ENCODE measurements at places on chromosomes 2 and 18.

DNA sequence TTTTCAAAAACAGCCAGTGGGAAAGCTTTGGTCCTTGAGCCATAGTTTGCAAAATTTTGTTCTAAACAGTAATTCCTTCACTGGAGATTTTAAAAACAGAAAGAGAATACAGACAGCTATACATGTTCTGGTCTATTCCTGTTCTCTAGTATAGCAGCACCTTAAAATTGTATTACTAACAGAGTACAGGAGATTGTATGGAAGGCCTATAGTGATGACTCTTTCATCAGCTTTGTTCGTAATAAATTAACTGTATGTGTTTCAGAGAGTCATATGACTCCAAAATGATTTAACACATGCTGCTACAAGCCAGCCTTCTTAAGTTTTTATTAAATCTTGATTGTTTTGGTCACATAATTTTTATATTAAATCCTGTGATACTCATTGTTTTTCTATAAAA lies 1124.6 kb upstream of the FAM98A start:
- H3K4me1 ChIP-seq: no peaks in the 10 kb centered on the region
- no peak for DNase-seq
- H3K36me3 ChIP-seq: no peaks in the 10 kb centered on the region
- H3K27ac ChIP-seq: no peak overlapping the region
- H3K27me3 ChIP-seq: no peaks in the 10 kb centered on the region

DNA sequence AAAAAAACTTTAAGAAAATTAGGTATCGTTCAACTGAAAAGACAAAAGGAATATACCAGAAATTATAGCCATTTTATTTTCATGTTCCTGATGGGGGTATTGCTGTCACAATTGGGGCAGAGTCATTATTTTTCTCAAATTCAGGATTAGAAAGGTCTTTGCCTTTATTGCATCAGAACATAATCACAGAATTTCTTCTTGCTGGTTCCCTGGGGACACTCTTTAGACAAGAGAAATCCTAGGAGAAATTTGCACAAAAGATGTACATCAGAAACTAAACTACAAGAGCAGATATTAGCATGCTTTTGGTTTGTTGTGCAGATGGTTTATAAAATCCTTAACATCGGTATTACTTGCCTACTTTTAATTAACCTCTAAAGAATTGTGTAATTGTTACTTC lies 103.2 kb downstream of the NCOA1 start:
- no peak overlapping the region for H3K4me3 ChIP-seq
- no peaks in the 10 kb centered on the region for H3K27me3 ChIP-seq
- H3K4me1 ChIP-seq: no peaks in the 10 kb centered on the region
- no peaks in the 10 kb centered on the region for H3K36me3 ChIP-seq
- H3K27ac ChIP-seq: no peak overlapping the region

DNA sequence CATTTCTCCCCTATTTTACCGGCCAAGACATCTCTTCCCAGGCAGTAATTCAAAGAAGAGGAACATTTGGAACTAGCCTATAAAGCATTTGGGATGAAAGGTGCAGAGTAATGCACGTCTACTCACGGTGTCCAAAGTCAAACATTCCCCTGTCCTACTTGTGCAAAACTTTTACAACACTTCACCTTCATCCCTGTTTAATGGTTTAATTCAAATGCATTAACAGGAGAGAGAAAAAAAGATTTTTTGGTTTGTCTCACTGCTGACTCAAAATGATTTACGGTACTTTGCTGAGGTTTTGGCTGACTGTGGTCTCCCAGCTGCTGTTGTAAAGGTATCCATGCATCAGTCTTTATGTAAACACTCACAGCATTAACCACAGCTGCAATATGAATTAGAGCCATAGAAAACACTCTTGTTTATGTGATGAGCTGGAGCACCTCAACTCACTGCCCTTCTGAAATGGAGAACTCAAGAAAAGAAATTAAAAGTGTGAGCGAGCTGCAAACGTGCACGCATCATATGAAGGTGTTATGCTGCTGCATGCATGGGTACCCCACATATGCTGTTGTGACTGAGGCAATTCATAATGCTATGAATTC lies 220.5 kb downstream of the PIEZO2 start:
- no peaks in the 10 kb centered on the region for H3K27me3 ChIP-seq
- H3K4me1 ChIP-seq: no peaks in the 10 kb centered on the region
- no peak overlapping the region for H3K27ac ChIP-seq

- H3K4me1 ChIP-seq: peaks cover 29% of the 10 kb centered on the region
- H3K4me3 ChIP-seq: no peak overlapping the region
- H3K36me3 ChIP-seq: no peaks in the 10 kb centered on the region
- DNase-seq: no peak
Measured at GRCh38 chr2:30162806-30163205, 16.0 kb downstream of the YPEL5 start.

DNA sequence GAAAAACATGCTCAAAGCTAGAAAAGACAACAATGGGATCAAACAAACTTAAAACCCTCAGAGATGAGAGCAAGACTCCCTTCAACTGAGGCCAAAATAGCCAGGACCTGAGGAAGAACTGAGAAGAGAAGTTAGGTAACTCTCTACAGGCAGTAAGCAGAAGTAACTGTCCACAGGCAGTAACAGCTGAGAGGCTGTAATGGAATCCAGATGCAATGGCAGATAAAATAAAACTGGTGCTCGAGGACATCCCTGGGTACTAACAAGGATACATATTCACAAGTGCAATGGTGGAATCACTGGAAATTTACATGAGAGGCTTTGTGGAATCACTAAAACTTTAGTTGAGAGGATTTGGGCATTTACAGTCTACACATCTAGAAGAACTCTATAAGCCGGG lies 30.4 kb upstream of the C2orf66 start:
- no peak overlapping the region for H3K27ac ChIP-seq
- peaks cover 44% of the 10 kb centered on the region for H3K36me3 ChIP-seq
- H3K4me1 ChIP-seq: no peaks in the 10 kb centered on the region
- no peaks in the 10 kb centered on the region for H3K27me3 ChIP-seq

DNA sequence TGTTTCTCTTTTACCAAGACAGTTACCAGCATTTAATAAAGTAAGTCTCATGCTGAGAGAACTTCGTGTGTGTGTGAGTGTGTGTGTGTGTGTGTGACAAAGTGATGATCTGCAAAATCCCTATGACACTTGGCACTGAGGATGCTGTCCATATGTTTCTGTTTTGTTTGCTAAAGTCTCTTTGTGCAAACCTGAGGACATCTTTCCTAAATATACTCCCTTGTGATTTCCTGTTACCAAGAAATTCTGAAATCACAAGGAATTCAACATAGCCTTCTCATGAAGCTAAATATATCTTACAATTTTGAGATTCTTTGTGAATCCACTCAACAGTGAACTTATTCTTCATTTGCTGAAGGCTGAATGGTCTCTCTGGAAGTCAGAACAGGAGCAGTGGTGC lies 1359.7 kb upstream of the NRXN1 start:
- H3K36me3 ChIP-seq: no peaks in the 10 kb centered on the region
- H3K4me1 ChIP-seq: no peaks in the 10 kb centered on the region
- no peaks in the 10 kb centered on the region for H3K27me3 ChIP-seq
- H3K4me3 ChIP-seq: no peak overlapping the region
- H3K27ac ChIP-seq: no peak overlapping the region

DNA sequence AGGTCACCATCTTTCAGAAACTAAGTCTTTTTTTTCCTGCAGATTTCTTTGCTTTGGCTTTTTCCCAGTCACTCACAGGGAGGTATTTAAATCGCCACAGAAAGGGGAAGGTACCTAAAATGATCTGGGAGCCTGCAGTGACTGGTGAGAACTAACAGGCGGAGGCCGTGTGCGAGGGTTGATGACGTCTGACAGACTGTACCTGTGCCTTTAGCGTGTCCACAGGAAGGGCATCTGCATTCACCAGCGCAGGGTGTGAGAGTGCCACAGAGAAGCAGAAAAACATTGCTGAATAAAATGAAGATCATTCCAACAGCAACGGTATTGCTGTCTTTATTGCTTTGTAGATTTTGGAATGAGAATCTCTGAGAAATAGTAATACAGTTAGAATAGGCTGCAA lies 5.7 kb downstream of the CTDP1 start:
- H3K4me3 ChIP-seq: no peak overlapping the region
- no peak for DNase-seq
- no peaks in the 10 kb centered on the region for H3K27me3 ChIP-seq
- H3K4me1 ChIP-seq: peaks cover 17% of the 10 kb centered on the region
- H3K36me3 ChIP-seq: peaks cover 7% of the 10 kb centered on the region
- no peak overlapping the region for H3K27ac ChIP-seq

DNA sequence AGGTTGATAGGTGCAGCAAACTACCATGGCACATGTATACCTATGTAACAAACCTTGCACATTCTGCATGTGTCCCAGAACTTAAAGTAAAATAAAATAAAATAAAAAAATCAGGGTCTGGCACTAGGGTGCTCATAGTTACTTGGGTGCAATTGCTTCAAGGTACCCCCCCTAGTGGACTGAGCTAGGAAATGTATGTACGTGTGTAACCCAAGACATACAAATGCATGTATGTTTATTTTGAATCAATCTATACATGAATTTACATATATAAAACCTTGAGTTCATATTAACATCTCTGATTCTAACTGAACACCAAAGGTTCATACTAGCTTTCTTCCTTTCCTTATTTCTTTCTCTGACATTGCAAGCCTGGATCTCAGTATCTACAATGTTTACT lies 51.5 kb downstream of the USP37 start:
- no peak overlapping the region for H3K27ac ChIP-seq
- no peaks in the 10 kb centered on the region for H3K4me1 ChIP-seq
- H3K36me3 ChIP-seq: peaks cover 15% of the 10 kb centered on the region
- H3K27me3 ChIP-seq: no peaks in the 10 kb centered on the region
- DNase-seq: peak; percentile 72

DNA sequence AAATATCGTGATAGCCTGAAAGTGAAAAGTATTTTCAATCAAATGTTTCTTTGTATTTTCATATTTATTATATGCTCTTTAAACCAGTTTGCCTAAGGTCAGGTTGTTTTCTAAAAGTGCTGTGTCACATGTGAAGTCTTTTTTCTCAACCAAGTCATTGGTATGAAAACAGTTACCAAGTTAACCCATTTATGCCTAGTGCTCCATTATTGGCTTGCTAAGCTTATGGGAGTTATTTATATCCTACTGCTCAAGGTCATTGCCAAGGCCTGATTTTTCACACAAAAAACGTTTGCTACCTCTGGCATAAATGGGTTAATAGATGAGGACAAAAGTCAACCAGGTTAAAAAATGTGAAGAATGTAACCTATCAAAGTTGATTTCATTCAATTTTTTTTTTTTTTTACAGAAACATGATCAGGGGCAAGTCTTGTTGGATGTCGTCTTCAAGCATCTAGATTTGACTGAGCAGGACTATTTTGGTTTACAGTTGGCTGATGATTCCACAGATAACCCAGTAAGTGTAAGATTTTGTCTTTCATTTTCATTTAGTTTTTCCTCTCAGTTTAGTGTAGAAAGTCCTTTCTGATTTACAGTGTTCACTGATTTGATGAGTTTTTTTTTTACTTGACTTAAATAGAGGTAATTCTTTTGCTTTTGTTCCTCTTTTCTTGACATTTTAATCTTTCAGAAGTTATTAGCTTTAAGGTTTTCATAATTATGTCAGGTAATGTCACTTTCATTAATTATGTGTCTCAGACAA lies 102.6 kb downstream of the PTPN4 start:
- peak overlapping the region; percentile 88 for H3K27ac ChIP-seq
- no peaks in the 10 kb centered on the region for H3K27me3 ChIP-seq
- peak; percentile 66 for DNase-seq
- H3K4me1 ChIP-seq: peaks cover 41% of the 10 kb centered on the region

DNA sequence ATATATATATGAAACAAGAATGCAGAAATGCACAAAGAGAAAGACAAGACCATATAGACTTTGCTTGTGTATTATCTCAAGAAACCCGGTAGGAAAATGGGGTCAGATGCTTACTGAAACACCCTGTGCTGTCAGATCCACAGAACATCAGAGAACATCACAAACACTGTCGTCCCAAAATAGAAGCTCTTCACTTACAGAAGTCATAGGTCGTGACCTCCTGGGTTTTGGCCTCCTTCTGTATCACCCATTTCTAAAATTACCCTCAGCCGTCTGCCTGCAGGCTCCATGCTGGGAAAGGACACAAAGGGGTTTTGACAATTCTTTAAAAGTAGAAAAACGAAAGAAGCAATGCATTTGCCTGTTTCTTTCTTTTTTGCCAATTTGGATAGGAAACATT lies 137.9 kb downstream of the PAX3 start:
- DNase-seq: no peak
- no peaks in the 10 kb centered on the region for H3K4me1 ChIP-seq
- H3K27me3 ChIP-seq: no peaks in the 10 kb centered on the region
- H3K36me3 ChIP-seq: no peaks in the 10 kb centered on the region

GRCh38 chr2:216970359-216970915 lies 110.6 kb upstream of the TNP1 start:
- H3K36me3 ChIP-seq: no peaks in the 10 kb centered on the region
- H3K27ac ChIP-seq: no peak overlapping the region
- no peak overlapping the region for H3K4me3 ChIP-seq
- no peak for DNase-seq
- H3K27me3 ChIP-seq: no peaks in the 10 kb centered on the region
- H3K4me1 ChIP-seq: no peaks in the 10 kb centered on the region

DNA sequence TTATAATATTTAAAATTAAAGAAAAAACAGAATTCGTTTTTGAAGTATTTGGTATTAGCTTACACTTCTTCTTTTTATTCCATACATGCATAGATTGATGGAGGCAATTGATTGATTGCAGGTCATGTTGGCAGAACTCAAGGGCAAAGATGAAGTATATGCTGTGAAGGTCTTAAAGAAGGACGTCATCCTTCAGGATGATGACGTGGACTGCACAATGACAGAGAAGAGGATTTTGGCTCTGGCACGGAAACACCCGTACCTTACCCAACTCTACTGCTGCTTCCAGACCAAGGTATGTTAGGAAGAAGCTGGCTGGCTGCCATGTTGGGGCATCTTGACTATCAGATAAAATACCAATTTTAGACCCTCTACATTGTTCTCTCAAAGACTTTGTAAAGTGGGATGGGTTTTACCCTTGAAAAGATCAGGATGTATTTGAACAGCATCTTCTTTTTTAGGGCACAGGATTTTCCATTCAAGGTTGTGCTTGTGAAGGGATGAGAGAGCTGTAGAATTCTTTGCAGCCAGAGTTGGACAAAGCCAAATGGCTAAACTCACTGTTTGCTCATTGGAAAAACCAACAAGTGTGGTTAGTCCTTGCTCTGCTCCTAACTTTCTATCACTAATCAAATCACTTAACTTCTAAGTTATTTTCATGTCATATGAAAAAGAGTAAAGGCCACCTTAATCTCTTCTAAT lies 286.8 kb upstream of the EPAS1 start:
- H3K4me3 ChIP-seq: no peak overlapping the region
- no peak for DNase-seq
- no peaks in the 10 kb centered on the region for H3K27me3 ChIP-seq
- H3K27ac ChIP-seq: no peak overlapping the region
- peaks cover 14% of the 10 kb centered on the region for H3K4me1 ChIP-seq
- H3K36me3 ChIP-seq: peaks cover 70% of the 10 kb centered on the region

DNA sequence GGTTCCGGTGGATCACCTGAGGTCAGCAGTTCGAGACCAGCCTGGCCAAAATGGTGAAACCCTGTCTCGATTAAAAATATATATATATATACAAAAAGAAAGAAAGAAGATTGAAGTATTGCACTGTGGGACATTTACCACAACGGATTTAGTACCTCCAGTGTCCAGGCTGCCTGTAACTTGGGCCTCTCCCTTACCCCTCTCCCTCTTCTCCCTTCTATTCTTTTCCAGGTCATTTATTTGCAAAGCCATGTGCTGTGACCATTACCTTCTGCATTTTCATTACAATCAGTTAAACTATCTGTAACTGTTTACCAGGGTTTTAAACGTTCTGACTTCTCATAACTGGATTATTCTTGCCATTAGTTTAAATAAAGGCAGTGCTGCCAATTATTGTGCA lies 400.9 kb upstream of the ZNF804A start:
- no peak for DNase-seq
- no peaks in the 10 kb centered on the region for H3K27me3 ChIP-seq
- no peaks in the 10 kb centered on the region for H3K4me1 ChIP-seq
- no peaks in the 10 kb centered on the region for H3K36me3 ChIP-seq
- no peak overlapping the region for H3K4me3 ChIP-seq
